ENCODE measurements at places on chromosomes 4 and X. TPM values are rescaled to one million over a fixed set of nuclear protein-coding genes. Genes with fewer than 3 reads are reported as not detected.

The SULT1B1 gene
- 0.64 TPM for total RNA-seq

The SPANXB1 gene
- total RNA-seq, result not detected

- no peak for DNase-seq
These were observed 870.7 kb upstream of the INTU start for GRCh38 chr4:126761947-126762662.

DNA sequence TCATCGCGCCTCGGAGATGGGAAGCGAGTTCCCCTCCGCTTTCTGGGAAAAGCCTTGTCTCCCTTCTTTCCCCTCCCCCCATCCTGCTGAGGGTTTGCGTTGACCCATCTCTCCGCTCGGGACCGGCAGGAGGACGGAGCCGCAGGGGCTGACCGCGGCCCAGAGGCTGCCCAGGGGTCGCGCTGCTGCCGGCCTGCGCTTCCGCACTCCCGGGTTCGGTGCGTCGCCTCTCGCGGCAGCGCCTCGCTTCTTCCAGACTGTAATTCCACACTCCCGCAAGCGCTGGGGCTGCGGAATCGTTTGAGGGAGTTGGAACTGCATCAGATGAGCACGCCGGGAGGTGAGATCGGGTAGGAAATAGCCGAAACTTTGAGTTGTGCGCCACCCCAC is 88.3 kb downstream of the BCOR start:
- no peak for DNase-seq

DNA sequence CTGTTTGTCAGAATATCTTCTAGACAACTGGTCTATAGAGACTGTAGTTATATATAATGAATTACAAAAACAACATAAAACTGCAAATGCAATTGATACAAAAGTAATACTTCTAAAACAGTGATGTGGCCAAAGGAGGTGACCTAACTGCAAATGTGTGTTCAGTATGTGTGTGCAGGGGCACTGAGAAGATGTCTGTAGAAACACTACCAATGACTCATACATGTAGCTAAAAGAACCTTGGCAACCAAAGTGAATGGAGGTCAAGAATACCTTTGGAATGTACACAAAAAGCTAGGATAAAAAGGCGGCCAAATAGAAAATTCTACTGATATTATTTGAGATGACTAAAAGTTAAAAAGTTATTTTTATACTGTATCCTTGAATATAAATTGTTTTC is 261.8 kb downstream of the CAMK2D start:
- DNase-seq, result no peak
